ENCODE measurements at places on chromosomes 6 and 20. TPM values are rescaled to one million over a fixed set of nuclear protein-coding genes. Genes with fewer than 3 reads are reported as not detected.

The FAXC gene
- 0.39 TPM for total RNA-seq

The CRISP2 gene
- not detected for total RNA-seq

The ABHD16B gene
- not detected for total RNA-seq

The ADGRF1 gene
- not detected for total RNA-seq

The BACH2 gene
- 4.3 TPM for total RNA-seq

The TMC2 gene
- total RNA-seq, result not detected

The TFAP2C gene
- not detected for total RNA-seq

The OTOR gene
- total RNA-seq, result not detected

The GRM1 gene
- total RNA-seq, result 0.13 TPM

The TUBB1 gene
- total RNA-seq, result not detected

The CNKSR3 gene
- 8.3 TPM for total RNA-seq

The ANGPT4 gene
- not detected for total RNA-seq

The NHLRC1 gene
- 0.51 TPM for total RNA-seq

The TMEM217 gene
- 11.3 TPM for total RNA-seq

The OR2H1 gene
- total RNA-seq, result under 0.01 TPM

The SMLR1 gene
- total RNA-seq, result not detected

The ATP5F1E gene
- total RNA-seq, result 42.4 TPM

The ADGB gene
- not detected for total RNA-seq

The MDFI gene
- total RNA-seq, result 56.9 TPM

The SLC2A4RG gene
- 9.2 TPM for total RNA-seq

The CYP21A2 gene
- not detected for total RNA-seq

The EGFL8 gene
- 2.3 TPM for total RNA-seq

The GFOD1 gene
- 19.2 TPM for total RNA-seq

The SSTR4 gene
- not detected for total RNA-seq

The HRH3 gene
- not detected for total RNA-seq

The DDR1 gene
- 4.0 TPM for total RNA-seq

The PGC gene
- not detected for total RNA-seq

The LY6G6D gene
- total RNA-seq, result not detected

The TPD52L2 gene
- total RNA-seq, result 178 TPM

The MCHR2 gene
- not detected for total RNA-seq

The GGTLC1 gene
- total RNA-seq, result not detected

The TREML1 gene
- not detected for total RNA-seq

The PABPC1L gene
- 0.64 TPM for total RNA-seq

The LGSN gene
- not detected for total RNA-seq

The COL21A1 gene
- total RNA-seq, result 1.2 TPM

The CEP43 gene
- total RNA-seq, result 10.3 TPM

The BICRAL gene
- 3.0 TPM for total RNA-seq

The C6orf141 gene
- 45.5 TPM for total RNA-seq

The TCP11 gene
- total RNA-seq, result 0.13 TPM

The HLA-DRA gene
- total RNA-seq, result under 0.01 TPM

The TRDN gene
- total RNA-seq, result not detected

The PLAGL1 gene
- total RNA-seq, result 3.0 TPM

The BPIFB2 gene
- total RNA-seq, result not detected

All from dermis microvascular lymphatic vessel endothelial cell (primary cell).